ENCODE measurements at places on chromosomes 3 and 15. TPM values are rescaled to one million over a fixed set of nuclear protein-coding genes. Genes with fewer than 3 reads are reported as not detected.

The GOLGA8N gene
- total RNA-seq, result 5.2 TPM

The NEK10 gene
- 38.5 TPM for total RNA-seq

The KY gene
- 1.6 TPM for total RNA-seq

The ZPLD1 gene
- total RNA-seq, result not detected

The ANKRD63 gene
- not detected for total RNA-seq

The SPSB4 gene
- not detected for total RNA-seq

The TNFSF10 gene
- 9.7 TPM for total RNA-seq

The IL16 gene
- 6.1 TPM for total RNA-seq

The IL12A gene
- total RNA-seq, result 7.4 TPM

The AADACL2 gene
- not detected for total RNA-seq

The ALDH1A2 gene
- 2.3 TPM for total RNA-seq

The DAZL gene
- total RNA-seq, result not detected

The CHL1 gene
- 8.9 TPM for total RNA-seq

The DHFR2 gene
- total RNA-seq, result 7.0 TPM

The DPPA2 gene
- total RNA-seq, result not detected

The VGLL3 gene
- 25.7 TPM for total RNA-seq

The PLCH1 gene
- total RNA-seq, result 0.17 TPM

The BLM gene
- total RNA-seq, result 0.33 TPM

The FGF7 gene
- total RNA-seq, result 278 TPM

The HACD2 gene
- total RNA-seq, result 26.9 TPM

The GABRB3 gene
- 1.8 TPM for total RNA-seq

The UBA7 gene
- 92.1 TPM for total RNA-seq

The CFAP100 gene
- total RNA-seq, result not detected

The RHOV gene
- total RNA-seq, result not detected

The CILP gene
- total RNA-seq, result 0.29 TPM

The NMNAT3 gene
- 0.83 TPM for total RNA-seq

The SOX2 gene
- total RNA-seq, result not detected

The PLCL2 gene
- total RNA-seq, result 20.5 TPM

The TIGIT gene
- not detected for total RNA-seq

The GORASP1 gene
- total RNA-seq, result 42.3 TPM

The RAD51 gene
- total RNA-seq, result 4.1 TPM

The ADIPOQ gene
- under 0.01 TPM for total RNA-seq

The HTD2 gene
- total RNA-seq, result 11.2 TPM

The FOXB1 gene
- not detected for total RNA-seq

The ISLR gene
- total RNA-seq, result 202 TPM

The ACAN gene
- under 0.01 TPM for total RNA-seq

The RARB gene
- 15.5 TPM for total RNA-seq

The SOX14 gene
- not detected for total RNA-seq

The SLC2A2 gene
- total RNA-seq, result not detected

The WDR72 gene
- total RNA-seq, result not detected

The SLC12A1 gene
- not detected for total RNA-seq

The NR2F2 gene
- 23.9 TPM for total RNA-seq

The GOLGA8J gene
- not detected for total RNA-seq

The MEX3B gene
- 3.2 TPM for total RNA-seq

The NR2E3 gene
- not detected for total RNA-seq

The ADGRG7 gene
- not detected for total RNA-seq

The EFHB gene
- 0.17 TPM for total RNA-seq

The AQP9 gene
- not detected for total RNA-seq

The CD200R1 gene
- total RNA-seq, result not detected

The BCHE gene
- 11.1 TPM for total RNA-seq

The CEMIP gene
- 613 TPM for total RNA-seq

The IQCH gene
- 8.7 TPM for total RNA-seq

The CCDC39 gene
- total RNA-seq, result 0.17 TPM

The RPL39L gene
- 35.6 TPM for total RNA-seq

The RBPMS2 gene
- total RNA-seq, result not detected

The TTC21A gene
- 6.1 TPM for total RNA-seq
